Fibroblast of skin of scalp (primary cell): ENCODE measurements at places on chromosomes 1 and 21.
A peak's percentile ranks its signal among the peaks of the same experiment; 100 is the strongest.

- peak; percentile 28 for DNase-seq
Observed at GRCh38 chr1:41935226-41935625, 16.5 kb upstream of the HIVEP3 start.

DNA sequence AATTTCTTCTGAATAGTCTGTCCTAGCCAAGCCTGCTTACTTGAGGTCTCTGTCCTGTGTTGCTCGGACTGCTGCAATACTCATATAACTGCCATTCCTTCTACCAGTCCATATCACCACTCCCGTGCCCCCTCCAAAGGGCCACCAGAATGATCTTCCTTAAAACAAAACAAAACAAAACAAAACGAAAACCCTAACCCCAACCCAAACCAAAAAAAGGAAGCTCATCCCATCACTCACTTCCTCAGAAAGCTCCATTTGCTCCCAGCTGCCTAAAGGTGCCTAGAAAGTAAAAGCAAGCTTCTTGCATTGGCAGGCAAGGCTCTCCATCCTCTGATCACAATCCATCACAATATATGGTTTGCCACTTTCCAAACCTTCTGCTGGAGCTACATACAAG is 20.3 kb downstream of the USP24 start:
- DNase-seq, result no peak

- DNase-seq, result no peak
Observed at GRCh38 chr1:25773441-25774125, 26.4 kb upstream of the SELENON start.

- DNase-seq, result no peak
Observed at GRCh38 chr1:232766904-232767303, 38.3 kb upstream of the MAP10 start.

DNA sequence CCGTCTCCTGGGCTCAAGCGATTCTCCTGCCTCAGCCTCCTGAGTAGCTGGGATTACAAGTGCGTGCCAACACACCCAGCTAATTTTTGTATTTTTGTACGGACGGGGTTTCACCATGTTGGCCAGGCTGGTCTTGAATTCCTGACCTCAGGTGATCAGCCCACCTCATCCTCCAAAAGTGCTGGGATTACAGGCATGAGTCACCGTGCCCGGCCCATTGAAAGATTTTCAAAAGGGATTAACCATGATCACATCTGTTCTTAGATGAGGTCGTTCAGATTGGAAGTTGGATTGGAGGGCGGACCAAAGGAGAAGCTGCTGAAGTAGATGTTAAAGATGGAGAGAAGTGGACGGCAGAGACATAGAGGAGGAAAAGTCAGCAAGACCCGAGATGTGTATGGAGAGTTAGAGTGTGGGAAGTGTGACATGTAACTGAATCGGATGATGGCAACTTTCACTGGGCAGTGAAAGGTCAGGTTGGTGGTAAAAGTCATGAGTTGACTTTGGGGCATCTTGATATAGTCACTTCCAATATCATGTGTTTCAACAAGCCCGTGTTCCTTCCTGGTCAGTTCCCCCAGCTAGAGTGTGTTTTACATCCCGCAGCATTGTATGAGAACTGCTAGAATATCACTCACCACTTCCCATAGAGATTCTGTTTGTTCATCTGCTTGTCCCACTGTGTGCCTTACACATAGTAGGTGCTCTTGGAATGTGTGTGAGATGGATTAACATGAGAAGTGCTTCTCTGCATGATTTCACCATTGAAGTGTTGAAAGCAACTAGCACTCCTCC is 54.4 kb upstream of the TINAGL1 start:
- no peak for DNase-seq

DNA sequence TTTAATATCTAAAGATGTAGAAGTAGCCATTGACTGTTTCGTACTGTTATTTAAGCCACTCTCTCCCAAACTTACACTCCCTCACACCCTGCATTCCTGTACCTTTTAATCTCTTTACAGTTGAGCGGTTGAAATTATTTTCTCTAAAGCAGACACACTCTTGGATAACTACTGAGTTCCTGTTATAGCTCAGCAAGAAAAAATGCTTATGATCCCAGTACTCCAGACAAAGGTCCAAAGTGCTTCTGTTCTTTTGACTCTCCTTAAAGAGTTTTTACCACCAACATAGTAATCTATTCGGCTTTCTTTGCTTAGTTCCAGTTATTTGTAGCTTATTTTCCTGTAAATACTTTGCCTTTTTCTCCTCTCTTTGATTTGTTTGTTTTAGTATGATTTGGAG is 100.1 kb downstream of the ATF6 start:
- DNase-seq, result no peak

GRCh38 chr1:155321639-155322503 is 1.2 kb downstream of the RUSC1 start:
- DNase-seq, result no peak

- peak; percentile 93 for DNase-seq
Observed at GRCh38 chr21:15064576-15065391, at the start of gene NRIP1. Gene NRIP1 (minus strand): TSS chr21:15065000. CDS start chr21:14968192, 96,808 bp downstream.
